ENCODE measurements at places on chromosomes 3 and 15. TPM values are rescaled to one million over a fixed set of nuclear protein-coding genes. Genes with fewer than 3 reads are reported as not detected.

The CYP11A1 gene
- total RNA-seq, result not detected

The CHRNA5 gene
- total RNA-seq, result 2.3 TPM

The BCL2A1 gene
- 12.0 TPM for total RNA-seq

The CDHR4 gene
- total RNA-seq, result 0.16 TPM

The GOLGA6B gene
- not detected for total RNA-seq

The PLD1 gene
- 2.0 TPM for total RNA-seq

The CHRM5 gene
- total RNA-seq, result not detected

DNA sequence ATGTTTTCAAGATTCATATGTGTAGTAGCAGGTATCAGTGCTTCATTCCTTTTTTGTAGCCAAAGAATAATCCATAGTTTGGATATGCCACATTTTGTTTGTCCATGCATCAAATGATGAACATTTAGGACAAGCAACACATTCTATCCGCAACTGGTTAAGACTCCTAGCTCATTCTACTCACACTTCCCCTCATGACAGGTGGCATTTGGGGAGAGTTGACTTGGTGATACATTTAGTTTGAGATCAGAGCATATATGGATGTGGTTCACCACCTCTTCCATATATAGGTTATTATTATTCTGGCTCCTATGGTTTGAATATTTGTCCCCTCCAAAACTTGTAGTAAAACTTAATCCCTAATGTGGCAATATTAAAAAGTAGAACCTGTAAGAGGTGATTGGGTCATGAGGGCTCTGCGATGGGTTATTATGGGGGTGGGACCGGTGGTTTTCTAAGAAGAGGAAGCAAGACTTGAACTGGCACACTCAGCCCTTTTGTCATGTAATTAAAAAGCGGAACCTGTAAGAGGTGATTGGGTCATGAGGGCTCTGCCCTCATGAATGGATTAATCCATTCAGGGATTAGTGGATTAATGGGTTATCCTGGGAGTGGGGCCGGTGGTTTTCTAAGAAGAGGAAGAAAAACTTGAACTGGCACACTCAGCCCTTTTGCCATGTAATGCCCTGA is 75.3 kb upstream of the HRH1 start:
- H3K36me3 ChIP-seq, result no peaks in the 10 kb centered on the region
- no peak overlapping the region for H3K27ac ChIP-seq
- no peak overlapping the region for H3K4me3 ChIP-seq
- H3K27me3 ChIP-seq, result peaks cover 5% of the 10 kb centered on the region
- DNase-seq, result no peak

DNA sequence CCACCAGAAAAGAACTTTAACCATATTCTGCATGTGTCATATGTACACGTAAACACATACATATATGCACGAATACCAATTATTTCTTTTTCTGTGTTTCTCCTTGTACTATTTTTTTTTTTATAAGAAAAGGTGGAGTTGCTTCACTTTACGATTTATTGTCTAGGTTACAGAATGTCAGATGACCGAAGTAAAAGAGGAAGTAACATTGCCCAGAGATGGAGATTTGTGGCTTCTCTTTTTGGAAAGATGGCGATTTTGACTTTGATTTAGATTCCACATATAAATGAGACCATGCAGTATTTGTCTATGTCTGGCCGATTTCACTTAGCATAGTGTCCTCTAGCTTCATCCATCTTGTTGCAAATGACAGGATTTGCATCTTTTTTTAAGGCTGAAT is 293.1 kb downstream of the SV2B start:
- no peak overlapping the region for H3K27ac ChIP-seq
- peaks cover 17% of the 10 kb centered on the region for H3K27me3 ChIP-seq
- H3K4me3 ChIP-seq, result no peak overlapping the region
- H3K4me1 ChIP-seq, result no peaks in the 10 kb centered on the region
- no peaks in the 10 kb centered on the region for H3K36me3 ChIP-seq

DNA sequence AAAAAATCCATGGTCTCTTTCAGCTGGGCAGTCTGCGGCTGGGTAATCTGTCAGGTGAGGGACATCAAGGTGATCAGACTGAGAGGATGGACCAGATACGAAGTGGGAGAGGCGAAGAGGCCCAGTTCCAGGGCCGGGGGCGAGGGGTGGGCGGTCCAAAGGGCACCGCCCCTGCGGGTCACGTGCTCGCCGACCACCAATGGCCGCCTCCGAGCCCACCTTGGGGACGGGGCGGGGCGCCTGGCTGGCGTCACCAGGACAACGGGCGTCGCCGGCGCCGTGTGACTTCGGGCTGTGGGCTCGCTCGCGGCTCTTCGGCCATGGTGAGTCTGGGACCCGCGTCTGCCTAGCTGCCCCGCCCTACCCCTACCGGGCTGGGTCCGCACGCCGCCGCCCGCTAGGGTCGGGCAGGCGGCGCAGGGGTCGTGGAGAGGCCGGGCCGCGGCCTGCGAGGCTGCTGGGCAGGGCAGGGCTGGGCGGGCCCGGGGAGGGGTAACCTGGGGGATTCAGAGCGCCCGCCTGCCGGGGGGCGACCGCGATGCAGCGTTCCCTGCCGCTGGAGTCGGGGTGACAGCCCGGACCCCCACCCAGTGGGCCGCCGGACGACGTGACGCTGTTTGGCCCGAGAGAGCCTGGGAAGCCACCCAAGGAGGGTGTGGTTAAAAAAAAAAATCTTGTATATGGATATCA is at the start of gene FBXL2:
FBXL2 (plus strand) TSS at position 250 of the 690 bp plus-strand sequence; CDS start at position 321, 71 bp downstream.
- no peak for DNase-seq
- H3K4me1 ChIP-seq, result peaks cover 2% of the 10 kb centered on the region
- peaks cover 30% of the 10 kb centered on the region for H3K27me3 ChIP-seq
- H3K4me3 ChIP-seq, result peak within 1 kb of the TSS; percentile 21

GRCh38 chr3:40848421-40848820 is 323.7 kb downstream of the ZNF621 start:
- no peaks in the 10 kb centered on the region for H3K4me1 ChIP-seq
- DNase-seq, result no peak
- H3K27me3 ChIP-seq, result peaks cover 4% of the 10 kb centered on the region
- H3K36me3 ChIP-seq, result no peaks in the 10 kb centered on the region

- H3K27ac ChIP-seq, result no peak overlapping the region
- H3K4me1 ChIP-seq, result peaks cover 13% of the 10 kb centered on the region
- H3K27me3 ChIP-seq, result no peaks in the 10 kb centered on the region
- no peak overlapping the region for H3K4me3 ChIP-seq
Measured at GRCh38 chr15:78932258-78932808, 12.5 kb downstream of the CTSH start.

GRCh38 chr3:196660381-196661166 is 21.1 kb downstream of the NRROS start:
- DNase-seq, result no peak
- no peak overlapping the region for H3K27ac ChIP-seq
- H3K36me3 ChIP-seq, result peaks cover 37% of the 10 kb centered on the region

DNA sequence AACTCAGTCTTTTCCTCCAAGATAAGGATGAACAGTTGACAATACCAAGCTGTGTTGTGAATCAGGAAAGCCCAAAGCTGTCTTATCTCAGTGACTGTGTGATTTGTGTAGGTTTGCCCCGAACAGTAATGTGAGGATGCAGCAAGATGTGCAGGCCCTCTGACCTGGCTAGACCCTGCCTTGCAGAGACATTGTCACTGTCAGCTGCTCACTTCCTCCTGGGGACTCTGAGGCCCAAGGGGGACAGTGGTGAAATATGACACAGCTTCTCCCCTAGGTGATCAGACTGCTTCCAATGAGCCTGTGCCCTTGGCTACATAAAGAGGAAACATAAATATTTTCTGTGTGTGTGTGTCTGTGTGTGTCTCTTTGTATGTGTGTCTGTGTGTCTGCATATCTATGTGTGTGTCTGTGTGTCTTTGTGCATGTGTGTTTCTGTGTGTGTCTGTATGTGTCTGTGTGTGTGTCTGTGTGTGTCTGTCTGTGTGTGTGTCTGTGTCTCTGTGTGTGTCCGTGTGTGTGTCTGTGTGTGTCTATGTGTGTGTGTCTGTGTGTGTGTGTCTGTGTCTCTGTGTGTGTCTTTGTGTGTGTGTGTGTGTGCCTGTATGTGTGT is 21.7 kb downstream of the LRRK1 start:
- no peak overlapping the region for H3K4me3 ChIP-seq
- H3K36me3 ChIP-seq, result no peaks in the 10 kb centered on the region
- no peak overlapping the region for H3K27ac ChIP-seq

- no peak overlapping the region for H3K4me3 ChIP-seq
- no peaks in the 10 kb centered on the region for H3K36me3 ChIP-seq
- H3K27ac ChIP-seq, result no peak overlapping the region
Measured at GRCh38 chr3:107206945-107207344, 170.3 kb upstream of the CCDC54 start.

- no peak for DNase-seq
- H3K27me3 ChIP-seq, result peaks cover 13% of the 10 kb centered on the region
- H3K4me1 ChIP-seq, result peaks cover 17% of the 10 kb centered on the region
- no peaks in the 10 kb centered on the region for H3K36me3 ChIP-seq
- peak overlapping the region; percentile 75 for H3K4me3 ChIP-seq
Measured at GRCh38 chr3:112333381-112334317, 693 bp downstream of the CD200 start.

- H3K4me3 ChIP-seq, result no peak overlapping the region
- peaks cover 14% of the 10 kb centered on the region for H3K27me3 ChIP-seq
- no peak overlapping the region for H3K27ac ChIP-seq
- H3K4me1 ChIP-seq, result no peaks in the 10 kb centered on the region
Measured at GRCh38 chr3:119011528-119011927, 23.1 kb downstream of the IGSF11 start.

- no peak for DNase-seq
- peaks cover 2% of the 10 kb centered on the region for H3K4me1 ChIP-seq
- no peak overlapping the region for H3K4me3 ChIP-seq
- no peaks in the 10 kb centered on the region for H3K36me3 ChIP-seq
- H3K27ac ChIP-seq, result no peak overlapping the region
Measured at GRCh38 chr3:144429719-144430121, 458.1 kb downstream of the DIPK2A start.

DNA sequence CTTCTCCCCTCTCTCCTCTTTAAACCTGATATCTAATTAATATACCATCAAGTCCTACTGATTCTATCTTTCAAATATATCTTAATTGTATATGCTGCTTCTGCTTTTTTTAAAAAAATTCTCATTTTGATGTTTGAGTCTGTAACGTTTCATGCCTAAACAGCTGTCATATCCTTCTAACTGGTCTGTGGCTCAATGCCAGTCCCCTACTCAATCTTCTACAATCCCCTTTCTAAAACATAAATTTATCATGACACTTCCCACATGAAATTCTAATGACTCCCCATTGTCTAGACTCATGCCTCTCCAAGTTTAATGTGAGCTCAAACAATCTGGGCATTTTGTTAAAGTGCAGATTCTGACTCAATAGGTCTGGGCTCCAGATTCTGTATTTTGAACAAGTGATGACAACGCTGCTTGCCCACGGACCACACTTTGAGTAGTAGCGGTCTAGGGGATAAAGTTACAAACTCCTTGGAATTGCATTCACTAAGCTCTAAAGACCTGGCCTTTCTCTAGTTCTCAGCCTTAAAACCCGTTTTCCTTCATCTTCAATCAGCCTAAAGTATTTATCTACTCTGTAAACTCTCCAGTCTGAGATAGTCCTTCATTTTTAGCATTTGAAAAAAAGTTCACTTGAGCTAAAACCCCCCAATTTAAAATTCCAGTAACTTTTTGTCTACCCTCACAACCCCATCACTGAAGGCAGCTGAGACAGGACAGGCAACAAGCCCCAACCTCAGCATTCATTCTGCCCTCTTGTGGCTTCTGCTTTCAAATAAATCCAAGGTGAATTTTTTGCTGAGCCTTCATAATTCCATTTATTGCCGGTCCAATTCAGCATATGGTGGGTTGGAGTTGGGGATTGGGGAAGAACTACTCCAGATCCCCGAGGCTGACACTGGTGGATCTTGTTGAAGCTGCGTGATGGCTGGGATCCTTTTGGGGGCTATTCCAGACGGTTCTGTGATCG is 88.1 kb upstream of the THRB start:
- H3K36me3 ChIP-seq, result no peaks in the 10 kb centered on the region
- no peaks in the 10 kb centered on the region for H3K4me1 ChIP-seq
- no peak overlapping the region for H3K27ac ChIP-seq
- no peaks in the 10 kb centered on the region for H3K27me3 ChIP-seq

DNA sequence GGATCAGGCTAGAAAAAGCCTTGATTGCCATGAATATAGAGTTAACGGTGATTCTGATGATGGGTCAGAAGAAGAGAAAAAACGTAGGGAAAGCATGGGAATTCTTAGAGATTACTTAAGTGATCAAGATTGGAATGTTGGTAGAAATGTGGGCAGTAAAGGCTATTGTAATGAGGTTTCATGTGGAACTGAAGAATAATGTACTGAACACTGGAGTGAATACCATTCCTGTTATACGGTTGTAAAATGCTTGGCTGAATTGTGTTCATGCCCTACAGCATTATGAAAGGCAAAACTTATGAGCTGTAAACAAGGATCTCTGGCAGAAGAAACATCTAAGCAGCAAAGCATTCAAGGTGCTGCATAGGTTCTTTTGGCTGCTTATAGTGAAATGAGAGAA is 414.1 kb upstream of the CBLB start:
- no peak overlapping the region for H3K4me3 ChIP-seq
- no peaks in the 10 kb centered on the region for H3K27me3 ChIP-seq
- H3K36me3 ChIP-seq, result peaks cover 21% of the 10 kb centered on the region
- H3K27ac ChIP-seq, result no peak overlapping the region

GRCh38 chr3:150385296-150386242 is 22.5 kb upstream of the TSC22D2 start:
- no peaks in the 10 kb centered on the region for H3K27me3 ChIP-seq
- peak overlapping the region; percentile 68 for H3K27ac ChIP-seq
- H3K36me3 ChIP-seq, result no peaks in the 10 kb centered on the region
- DNase-seq, result no peak

Data from activated CD8-positive, alpha-beta memory T cell treated with anti-CD3 and anti-CD28 coated beads, Interleukin-2, amount 10 ng/mL, durations not matched to agents 7 days and 5 days (primary cell).